ENCODE measurements at places on chromosomes 6 and 20.

- DNase-seq: no peak
These were observed 1.4 kb downstream of the GRIK2 start for GRCh38 chr6:101394936-101395335.

GRCh38 chr20:54140927-54141566 is 32.7 kb downstream of the CYP24A1 start:
- DNase-seq: no peak

DNA sequence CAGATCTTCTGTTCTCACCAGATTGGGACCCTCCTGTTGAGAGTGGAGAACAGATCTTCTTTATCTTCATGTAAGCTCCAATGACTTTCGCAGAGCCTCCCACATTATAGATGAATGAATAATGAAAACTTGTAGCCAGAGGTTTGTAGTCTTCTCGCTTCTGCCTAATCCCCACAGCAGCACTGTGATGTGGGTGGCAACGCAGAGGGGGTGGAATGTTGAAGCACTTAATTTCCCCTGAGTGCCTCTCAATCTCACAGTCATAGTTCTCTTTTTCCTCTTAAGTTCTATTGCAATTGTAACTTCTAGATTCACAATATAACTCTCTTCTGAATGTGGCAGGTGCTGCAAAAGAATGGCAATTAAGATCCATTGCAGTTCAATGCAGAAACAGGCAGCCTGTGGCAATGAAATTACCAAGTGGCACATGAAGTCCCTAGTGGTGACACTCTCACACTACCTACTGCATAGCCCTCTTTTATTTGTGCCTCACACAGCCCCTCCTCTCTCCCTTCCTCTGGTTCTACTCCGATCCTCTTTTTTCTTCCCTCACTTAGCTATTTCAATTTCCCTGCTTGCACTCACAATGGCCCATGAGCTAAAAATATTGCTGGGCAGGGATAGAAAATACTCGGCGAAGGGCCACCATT is 281.9 kb downstream of the UBE3D start:
- DNase-seq: no peak

- no peak for DNase-seq
These were observed 140.1 kb upstream of the SPACA1 start for GRCh38 chr6:87907521-87907920.

DNA sequence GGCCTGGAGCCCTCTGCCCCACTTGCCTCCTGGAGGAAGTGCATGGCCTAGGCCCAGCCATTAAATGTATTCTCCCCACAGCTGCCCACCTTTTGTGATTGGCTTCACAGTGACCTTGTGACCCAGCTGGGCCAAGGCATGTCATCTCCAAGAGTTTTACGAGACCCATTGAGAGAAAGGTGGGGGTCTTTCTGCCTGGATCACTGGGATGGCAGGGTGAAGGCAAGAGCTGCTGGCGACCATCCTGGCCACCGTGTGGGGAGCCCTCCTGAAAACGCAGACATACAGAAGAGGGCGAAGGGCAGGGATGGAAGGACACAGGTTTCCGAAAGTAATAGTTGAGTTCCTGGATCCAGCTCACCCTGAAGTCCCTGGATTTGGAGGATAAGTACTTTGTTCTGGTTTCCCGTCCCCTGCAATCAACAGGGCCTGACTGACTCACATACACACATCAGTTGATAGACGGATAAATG is 12.3 kb upstream of the SPO11 start:
- no peak for DNase-seq

DNA sequence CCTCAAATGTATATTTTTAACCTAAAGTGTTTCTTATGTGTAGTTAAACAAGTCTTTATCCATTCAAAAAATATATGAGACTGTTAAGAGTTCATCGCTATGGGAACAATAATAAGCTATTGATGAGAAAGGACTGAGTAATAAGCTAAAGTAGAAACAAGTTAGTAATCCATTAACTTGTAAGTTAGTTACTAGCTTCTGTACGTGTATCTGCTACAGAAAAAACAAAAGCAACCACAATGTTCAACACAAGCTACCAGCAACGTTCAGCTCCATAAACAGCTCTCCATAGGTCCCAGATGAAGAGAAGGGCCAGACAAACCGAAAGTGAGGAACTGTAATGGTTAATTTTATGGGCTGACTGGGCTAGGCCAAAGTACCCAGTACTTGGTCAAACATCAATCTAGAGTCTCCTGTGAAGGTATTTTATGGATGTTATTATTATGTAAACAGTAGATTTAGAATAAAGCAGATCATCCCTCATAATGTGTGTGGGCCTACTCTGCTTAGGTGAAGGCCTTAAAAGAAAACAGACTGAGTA is 33.8 kb upstream of the FAM135A start:
- DNase-seq: no peak

DNA sequence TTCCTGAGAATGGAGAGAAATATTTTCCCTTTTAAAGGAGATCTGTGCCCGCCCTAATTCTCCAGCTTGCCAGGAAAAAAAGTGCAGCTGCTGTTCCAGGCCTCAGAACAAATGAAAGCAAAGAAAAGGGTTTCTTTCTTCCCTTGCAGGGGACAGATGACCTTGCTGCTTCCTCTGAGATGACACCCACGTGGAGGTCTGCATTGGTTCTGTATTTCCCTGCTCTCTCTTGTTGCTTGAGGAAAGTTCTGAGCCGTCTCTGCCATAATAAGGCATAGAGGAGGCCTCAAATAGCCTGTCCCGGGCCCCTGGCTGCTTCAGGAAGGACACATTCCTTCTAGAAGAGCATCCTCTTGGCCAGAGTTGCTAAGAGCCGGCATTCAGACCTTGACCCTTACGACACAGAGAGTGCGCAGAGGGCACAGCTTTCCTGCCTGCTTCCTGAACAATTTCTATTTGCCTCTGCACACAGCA is 501.8 kb upstream of the SULF2 start:
- no peak for DNase-seq

DNA sequence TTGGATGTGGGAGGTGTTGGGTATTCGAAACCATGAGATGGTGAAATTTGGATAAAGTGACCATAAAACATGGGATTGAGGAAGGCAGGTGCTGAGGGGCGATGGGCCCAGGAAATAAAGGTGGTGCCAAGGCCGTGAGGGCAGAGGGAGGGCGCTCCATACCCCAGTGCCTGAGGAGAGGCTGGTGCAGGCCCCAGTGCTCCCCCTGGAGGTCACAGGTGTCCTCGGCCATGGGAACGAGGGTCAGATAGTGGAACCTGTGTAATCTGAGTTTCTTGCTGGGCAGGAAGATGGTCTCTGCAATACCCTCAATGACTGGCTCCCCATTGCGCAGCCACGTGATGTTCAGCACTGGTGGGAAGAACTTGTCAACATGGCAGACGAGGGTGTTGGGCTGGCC is 16.2 kb downstream of the HLA-DPB1 start:
- no peak for DNase-seq

DNA sequence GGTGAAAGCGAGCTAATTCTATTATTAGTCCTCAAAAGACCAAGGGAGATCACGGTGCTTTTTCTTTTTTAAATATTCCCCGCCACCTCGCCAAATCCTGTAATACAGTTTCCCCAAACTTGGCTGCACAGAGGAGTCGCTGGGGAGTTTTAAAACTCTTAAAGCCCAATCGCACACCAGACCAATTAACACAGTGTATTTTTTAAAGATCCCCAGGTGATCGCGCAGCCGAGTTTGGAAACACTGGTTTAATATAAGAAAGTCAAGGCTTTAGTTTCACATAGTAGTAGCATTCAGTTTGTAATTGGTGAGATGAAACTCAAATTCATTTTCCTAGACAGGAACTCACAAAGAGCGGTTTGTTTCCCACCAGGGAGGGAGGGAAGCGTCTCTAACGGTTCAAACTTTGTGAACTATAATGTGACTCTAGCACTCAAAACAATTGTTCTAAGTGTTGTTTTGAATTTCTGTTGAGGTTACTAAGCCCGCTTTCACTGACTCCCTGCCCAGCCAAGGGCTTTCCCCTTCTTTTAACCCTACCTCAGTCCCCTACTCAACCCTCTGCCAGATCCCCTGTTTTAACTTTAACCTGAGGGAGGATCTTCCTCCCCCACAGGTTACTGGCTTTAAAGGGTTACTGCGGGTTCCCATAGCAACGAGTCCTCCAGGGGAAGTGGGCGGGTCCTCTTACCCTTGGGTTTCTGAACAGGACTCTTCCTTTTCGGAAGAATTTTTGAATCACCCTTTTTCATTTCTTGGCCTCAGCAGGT is 25.7 kb upstream of the BTBD3 start:
- no peak for DNase-seq

- DNase-seq: no peak
These were observed 3.1 kb upstream of the POU3F2 start for GRCh38 chr6:98831057-98831958.

- DNase-seq: no peak
These were observed 18.8 kb upstream of the RALGAPA2 start for GRCh38 chr20:20731000-20731944.

DNA sequence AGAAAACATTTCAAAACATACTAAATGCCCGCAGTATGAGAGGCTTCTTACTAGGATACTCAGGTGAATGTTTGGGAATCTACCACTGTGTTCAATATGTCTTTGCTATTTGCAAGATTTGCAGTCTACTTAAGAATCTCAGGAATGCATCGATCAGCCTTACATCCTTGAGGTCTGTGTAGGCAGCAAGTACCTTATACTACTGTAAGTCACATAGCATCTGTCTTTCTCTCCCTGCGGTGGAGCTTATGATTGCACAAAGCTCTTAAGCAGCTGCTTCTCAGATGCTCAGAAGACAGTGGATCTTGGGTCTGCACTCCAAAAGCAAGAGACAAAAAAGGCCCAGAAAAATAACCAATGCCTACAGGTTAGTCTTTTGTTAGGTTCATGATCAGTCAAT is 21.4 kb downstream of the PCSK2 start:
- no peak for DNase-seq

DNA sequence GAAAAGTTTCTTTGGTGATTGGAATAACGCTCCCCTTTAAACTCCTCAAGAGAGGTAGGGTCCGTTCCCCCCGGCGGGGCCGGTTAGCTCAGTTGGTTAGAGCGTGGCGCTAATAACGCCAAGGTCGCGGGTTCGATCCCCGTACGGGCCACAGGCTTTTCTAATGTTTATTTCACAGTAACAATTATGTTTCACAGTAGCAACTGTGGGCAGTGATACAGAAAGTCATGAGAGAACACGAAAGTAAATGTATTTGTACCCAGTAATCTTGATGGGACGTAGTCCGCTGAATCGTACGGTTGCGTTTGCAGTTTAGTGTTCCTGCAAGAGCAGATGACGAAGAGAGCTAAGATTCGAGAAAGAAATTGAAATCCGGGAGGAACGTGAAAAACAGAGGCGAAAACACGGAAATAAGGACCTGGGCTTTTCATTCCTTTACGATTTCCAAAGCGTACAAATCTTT is 505.5 kb downstream of the PRIM2 start:
- no peak for DNase-seq

DNA sequence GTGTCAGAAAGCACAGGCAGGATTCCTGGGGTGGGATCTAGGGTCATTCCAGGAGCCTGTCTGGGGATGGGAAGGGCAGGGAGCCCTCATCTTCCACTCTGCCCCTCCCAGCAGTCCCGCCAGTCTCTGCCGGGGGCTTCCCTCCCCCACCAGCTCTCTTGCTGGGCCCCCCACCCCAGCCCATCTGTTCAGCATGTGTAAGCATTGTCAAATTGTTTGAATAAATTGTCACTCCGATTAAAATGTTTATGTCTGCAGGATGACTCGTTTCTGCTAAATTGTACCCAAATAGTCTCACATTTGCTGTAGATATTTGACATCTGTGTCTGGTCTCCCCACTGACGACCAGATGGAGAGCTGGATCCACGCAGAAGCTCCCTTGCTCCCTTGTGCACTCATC is 257.6 kb downstream of the ANKRD60 start:
- DNase-seq: no peak

- no peak for DNase-seq
These were observed 89.9 kb downstream of the EPHA7 start for GRCh38 chr6:93329301-93330000.

DNA sequence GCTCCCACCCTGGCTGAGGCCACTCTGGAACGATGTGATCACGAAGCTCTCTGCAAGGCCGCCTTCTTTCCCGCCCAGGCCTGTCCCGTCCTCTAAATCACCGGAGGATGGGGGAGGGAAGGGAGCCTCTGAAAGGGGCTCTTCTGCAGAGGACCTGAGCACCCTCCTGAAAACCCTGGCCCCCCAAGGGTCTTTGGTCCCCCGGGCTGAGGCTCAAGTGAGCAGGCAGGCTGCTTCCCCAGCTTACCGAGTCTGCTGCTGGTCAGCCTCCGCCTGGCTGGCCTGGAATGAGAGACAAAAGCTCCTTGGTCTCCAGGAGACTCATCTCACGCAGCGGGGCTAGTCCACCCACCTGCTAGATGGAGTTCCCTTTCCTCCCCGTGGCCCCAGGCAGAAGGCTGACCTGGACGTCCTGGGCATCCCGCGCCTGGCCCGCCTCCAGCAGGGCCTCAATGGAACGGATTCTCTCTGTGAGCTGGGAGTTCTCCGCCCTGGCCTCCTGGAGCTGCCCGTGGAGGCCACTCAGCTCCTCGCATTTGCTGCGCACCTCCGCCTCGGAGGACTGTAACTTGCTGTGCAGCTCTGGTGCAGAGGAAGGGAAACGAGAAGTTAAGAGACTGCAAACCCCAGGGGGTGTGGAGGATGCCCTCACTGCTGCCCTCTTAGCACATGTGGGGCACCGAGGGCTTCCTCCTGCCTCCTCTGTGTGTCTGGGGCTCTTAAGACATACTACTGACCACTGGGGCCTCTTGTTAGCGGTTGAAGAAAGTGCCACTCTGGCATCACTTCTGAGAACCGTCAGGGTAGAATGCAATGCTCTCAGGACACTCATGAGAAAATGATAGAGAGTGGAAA is 54.7 kb downstream of the RRBP1 start:
- no peak for DNase-seq

DNA sequence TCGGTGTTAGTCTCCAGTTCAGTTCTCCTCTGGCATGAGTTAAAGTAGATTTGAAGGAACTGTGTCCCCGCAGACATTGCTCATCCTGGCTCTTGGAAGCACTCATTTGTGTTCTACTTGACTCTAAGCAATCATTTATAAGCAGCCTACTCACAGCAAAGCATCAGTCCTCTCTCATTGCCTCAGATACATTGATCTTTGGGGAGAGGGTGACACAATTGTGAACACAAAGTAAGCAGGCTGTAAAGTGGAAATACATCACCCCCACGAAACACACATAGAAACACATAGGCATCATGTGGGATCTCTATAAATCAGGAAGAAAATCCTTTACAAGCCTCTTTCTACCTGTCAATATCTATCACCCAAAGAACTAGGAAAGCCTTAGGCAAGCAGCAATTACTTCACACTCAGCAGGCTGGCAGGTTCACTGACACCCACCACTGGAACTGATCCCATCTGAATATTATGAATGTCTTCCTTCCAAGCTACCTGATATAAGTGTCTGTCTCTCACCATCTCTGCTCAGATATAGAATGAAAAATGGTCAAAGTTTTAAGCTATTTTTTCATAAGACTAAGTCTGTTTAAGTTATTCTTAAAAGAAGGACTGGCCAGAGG is 675.8 kb downstream of the HACE1 start:
- no peak for DNase-seq

DNA sequence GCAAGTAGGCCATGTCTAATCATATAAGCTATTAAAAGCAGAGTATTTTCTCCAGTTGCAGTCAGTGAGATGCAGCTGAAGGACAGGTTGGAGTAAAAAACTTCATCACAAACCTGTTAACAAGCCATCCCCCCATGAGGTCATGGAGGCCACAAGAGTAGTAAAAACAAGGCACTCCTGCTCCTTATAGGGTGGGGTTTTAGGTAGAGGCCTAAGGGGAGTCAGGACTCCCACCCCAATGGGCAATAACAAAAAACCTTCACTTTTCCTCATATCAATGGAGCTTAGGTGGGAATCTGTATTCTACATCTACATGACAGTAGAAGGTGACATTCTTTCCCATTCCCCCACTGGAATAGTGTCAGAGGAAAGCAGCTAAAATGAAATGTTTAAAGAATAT is 428.1 kb upstream of the KHDRBS2 start:
- no peak for DNase-seq
